ENCODE measurements at places on chromosomes 6 and 20. TPM values are rescaled to one million over a fixed set of nuclear protein-coding genes. Genes with fewer than 3 reads are reported as not detected.

Gene KCNK16
- total RNA-seq = not detected

Gene FNDC1
- total RNA-seq = 6.2 TPM

Gene IMPG1
- not detected for total RNA-seq

- DNase-seq = no peak
These were observed 78.6 kb upstream of the RIPOR2 start for GRCh38 chr6:25014369-25014768.

Gene OXT
- total RNA-seq = not detected

GRCh38 chr20:326645-327185 lies 1.4 kb downstream of the SOX12 start:
- no peak for DNase-seq

DNA sequence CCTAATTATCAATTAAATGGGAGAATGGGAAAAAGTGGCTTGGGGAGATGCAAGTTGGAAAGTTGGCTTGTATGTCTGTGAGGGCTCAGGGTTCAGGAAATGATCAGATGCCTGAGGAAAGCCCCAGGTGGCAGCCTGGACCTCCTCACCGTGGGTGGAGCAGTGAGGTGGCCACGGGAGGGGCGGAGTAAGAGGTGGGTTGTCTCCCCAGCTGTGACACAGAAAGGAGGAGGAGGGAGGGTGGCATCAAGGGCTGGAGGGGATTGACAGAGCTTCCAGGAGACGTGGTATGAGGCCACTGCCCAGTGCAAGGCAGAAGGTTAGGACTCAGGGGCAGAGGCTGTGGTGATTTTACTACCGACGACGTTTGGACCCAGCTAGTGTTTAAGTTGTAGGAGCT lies 672.2 kb downstream of the PRKN start:
- no peak for DNase-seq

Gene BTBD3
- total RNA-seq = 21.6 TPM

GRCh38 chr20:63060057-63060991 lies 53.6 kb upstream of the BHLHE23 start:
- DNase-seq = no peak

GRCh38 chr6:20791074-20791473 lies 256.8 kb downstream of the CDKAL1 start:
- no peak for DNase-seq

Gene VSX1
- total RNA-seq = 0.21 TPM

DNA sequence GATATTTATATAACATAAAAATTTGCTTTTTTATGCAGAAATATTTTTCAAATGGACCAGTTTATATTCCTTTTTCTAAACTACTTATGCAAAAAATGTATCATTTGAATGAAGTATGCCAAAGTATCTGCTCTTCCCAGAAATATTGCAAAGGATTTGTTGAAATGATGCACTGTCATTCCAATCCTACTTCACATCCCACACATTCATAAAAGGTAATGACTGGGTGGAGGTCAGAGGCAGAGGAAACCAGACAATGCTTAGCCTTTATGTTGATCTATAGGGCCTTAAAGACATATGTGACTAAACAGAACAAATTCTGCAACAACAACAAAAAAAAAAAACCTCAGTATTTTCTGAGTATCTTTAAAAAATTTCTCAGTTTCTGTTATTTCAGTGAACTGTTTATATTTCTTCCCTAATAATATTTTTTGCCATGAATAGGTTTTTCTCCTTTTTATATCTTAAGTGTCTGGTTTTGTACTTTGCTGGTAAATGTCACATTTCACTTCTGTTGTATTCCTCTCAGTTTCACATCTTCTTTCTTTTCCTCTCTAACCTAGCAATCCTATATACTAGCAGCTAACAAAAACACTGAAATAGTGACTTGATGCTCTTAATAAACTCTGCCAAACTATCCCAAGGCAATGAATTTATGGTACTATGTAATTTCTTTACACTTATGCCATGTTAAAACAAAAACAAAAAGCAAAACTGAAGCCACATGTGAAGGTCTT lies 374.1 kb downstream of the BCKDHB start:
- DNase-seq = no peak

Gene CGA
- not detected for total RNA-seq

GRCh38 chr6:64589961-64590360 lies 954.4 kb downstream of the PHF3 start:
- no peak for DNase-seq

GRCh38 chr6:6466967-6467761 lies 121.4 kb upstream of the LY86 start:
- no peak for DNase-seq

- DNase-seq = no peak
These were observed 8.8 kb upstream of the FBXO30 start for GRCh38 chr6:145823328-145823944.

DNA sequence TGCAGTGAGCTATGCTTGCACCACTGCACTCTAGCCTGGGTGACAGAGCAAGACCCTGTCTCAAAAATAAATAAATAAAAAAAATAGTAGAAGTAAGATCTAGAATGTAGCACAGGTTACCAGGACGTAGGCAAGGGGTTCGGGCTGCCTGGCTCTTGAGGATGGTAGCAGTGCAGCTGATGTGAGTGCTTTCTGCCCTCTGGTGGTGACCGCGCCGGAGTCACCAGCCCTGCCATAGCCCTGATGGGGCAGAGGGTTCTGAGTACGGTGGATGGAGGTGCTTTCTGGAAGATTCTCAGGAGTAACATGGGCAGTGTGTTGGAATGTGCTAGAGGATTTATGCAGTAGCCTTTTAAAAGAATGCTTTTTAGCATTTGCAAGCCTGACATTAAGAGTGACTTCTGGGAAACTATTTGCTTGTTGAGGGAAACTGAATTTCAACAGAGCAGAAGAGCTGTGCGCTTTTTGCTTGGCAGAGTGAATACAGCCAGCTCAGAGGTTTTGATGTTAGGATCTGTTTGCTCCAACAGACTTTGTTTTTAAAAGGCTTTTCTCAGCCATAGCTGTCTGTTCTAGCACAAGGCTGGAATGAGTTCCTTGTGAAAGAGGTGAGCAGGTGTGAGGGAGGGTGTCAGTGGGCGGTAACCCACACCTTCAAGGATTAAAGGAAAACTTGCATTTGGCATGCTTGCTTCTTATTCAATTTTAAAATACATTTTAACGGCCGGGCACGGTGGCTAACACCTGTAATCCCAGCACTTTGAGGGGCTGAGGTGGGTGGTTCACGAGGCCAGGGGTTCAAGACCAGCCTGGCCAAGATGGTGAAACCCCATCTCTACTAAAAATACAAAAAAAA lies 65.9 kb downstream of the PTPN1 start:
- DNase-seq = peak; percentile 71

Gene C6orf120
- 14.5 TPM for total RNA-seq

GRCh38 chr6:16511040-16511660 lies 250.1 kb downstream of the ATXN1 start:
- no peak for DNase-seq

- DNase-seq = no peak
These were observed 15.1 kb upstream of the FOXC1 start for GRCh38 chr6:1594445-1595200.

GRCh38 chr6:106199331-106199730 lies 113.2 kb downstream of the PRDM1 start:
- DNase-seq = no peak

Gene ESR1
- 1.1 TPM for total RNA-seq

GRCh38 chr6:105713474-105714118 lies 310.7 kb upstream of the PREP start:
- no peak for DNase-seq

DNA sequence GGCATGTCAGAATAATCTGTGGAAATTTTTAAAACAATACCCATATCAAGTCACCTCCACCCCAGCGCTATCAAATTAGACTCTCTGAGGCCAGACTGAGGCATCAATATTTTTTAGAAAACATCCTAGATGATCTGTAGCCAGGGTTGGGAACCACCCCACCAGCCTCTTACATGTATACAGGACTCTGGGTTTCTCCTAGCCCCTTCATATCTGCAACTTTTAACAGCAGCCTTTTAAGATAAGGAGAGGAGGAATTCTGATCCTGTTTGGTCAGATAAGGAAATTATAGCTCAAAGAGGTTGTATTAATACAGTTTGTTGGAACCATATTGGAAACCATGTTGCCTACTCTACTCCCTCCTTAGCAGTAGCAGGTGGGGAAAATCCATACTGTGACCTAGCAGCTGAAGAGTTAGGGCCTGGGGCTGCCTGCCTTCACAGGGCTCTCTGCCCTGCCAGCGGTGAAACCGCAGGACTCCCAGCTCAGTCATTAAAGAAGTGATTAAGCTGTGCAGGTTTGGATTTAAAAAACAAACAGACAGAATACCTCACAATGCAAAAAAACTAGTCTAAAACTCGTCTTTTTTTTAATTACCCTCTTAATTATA lies 30.0 kb downstream of the BRPF3 start:
- DNase-seq = no peak

- no peak for DNase-seq
These were observed 5.9 kb upstream of the EYA4 start for GRCh38 chr6:133235221-133235620.

- DNase-seq = no peak
These were observed 59.1 kb downstream of the FHL5 start for GRCh38 chr6:96621983-96622382.

- DNase-seq = no peak
These were observed 46.6 kb upstream of the TMEM30A start for GRCh38 chr6:75331151-75331550.

- DNase-seq = no peak
These were observed 14.9 kb downstream of the NT5E start for GRCh38 chr6:85464722-85465150.

- DNase-seq = no peak
These were observed 2.9 kb downstream of the TMEM30A start for GRCh38 chr6:75281653-75282052.

Gene TPX2
- 0.17 TPM for total RNA-seq

- DNase-seq = no peak
These were observed 230.6 kb downstream of the NRN1 start for GRCh38 chr6:5776104-5776503.

Gene KIF13A
- total RNA-seq = 198 TPM

Gene TGM2
- total RNA-seq = 553 TPM

Gene RIN2
- total RNA-seq = 60.5 TPM

Gene PRKN
- 26.4 TPM for total RNA-seq

- no peak for DNase-seq
These were observed 129.6 kb downstream of the CEBPB start for GRCh38 chr20:50320005-50320900.

Gene PRDM13
- total RNA-seq = not detected

GRCh38 chr6:33433001-33433543 lies 13.2 kb downstream of the SYNGAP1 start:
- DNase-seq = no peak

DNA sequence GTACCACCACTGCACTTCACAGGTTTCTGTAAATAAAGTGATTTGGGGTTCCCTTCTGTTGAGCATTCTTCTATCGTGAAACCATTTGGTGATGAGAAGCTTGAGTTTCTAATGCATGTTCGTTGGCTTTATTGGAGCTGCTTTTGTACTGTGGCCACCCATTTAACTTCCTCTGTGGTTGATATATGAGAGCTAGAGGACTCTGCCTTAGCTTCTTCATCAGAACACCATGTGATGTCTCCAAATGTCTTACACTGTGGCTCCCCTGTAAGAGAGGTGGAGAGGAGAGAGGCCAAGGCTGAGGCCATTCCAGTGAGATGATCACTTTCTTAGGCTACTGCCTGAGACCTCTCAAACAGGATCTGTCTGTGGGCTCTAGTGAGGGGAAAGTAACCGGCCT lies 114.5 kb downstream of the SLC16A10 start:
- no peak for DNase-seq

DNA sequence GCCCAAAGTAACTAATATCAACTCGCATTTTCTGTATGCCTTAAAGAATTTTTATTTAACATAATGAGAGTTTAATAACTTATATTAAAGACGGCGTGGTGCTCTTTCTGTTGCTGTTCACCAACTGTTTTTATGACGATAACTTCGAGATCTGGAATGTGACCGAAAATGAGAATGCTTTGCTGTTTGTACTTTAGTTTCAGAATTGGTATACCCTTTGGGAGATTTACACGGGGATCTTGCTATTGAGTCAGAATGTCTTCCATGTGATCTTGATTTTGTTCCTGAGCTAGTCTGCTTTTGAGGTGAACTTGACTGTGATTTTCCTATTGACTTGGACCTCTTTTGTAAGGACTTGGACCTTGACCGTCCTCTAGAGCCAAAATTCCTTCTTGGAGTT lies 17.9 kb downstream of the PNRC1 start:
- no peak for DNase-seq

Gene GPLD1
- 0.76 TPM for total RNA-seq

Measured in heart right ventricle (tissue), 16 donors.